Caudate nucleus (tissue), 63 donors: ENCODE measurements at places on chromosomes 13 and 19.
A peak's percentile ranks its signal among the peaks of the same experiment; 100 is the strongest.

DNA sequence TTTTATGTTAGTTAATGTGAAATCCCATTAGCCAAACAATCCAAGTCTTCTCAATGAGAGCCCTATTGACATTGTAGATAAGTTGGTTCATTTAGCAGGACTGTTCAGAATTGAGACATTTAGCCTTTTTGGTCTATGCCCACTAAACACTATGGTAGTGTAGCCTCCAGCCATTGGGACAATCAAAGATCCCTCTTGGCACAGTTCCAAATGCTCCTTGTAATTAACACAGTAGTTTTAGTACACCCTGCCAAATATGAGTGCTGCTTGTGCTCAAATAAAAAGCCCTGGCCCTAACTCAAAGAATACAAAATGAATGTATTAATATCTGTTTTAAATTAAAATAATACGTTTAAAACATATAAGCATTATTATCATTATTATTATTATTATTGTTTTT, 15.4 kb upstream of the FAM216B start:
- no peak for DNase-seq

DNA sequence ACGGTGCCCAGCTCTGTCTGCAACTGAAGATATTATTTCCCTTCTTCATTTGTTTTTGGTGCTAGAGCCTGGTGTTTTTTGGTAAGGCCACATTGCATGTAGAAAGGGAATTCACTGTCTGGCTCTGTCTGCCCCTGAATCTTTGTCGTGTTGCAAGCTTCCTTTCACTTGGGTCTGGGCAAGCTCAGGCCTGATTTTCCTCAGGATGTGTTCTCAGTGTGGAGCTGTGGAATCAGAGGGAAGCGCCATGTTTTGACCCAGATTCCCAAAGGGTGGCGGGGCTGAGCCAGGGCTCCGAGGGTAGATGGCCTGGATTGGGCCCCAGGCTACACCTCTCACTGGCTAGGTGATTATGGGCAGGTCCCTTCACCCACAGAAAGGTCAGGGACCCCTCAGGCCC, 8.6 kb downstream of the PRKCSH start:
- no peak for DNase-seq

- DNase-seq, result no peak
Measured at GRCh38 chr13:24323036-24323738, 13.8 kb downstream of the C1QTNF9 start.

DNA sequence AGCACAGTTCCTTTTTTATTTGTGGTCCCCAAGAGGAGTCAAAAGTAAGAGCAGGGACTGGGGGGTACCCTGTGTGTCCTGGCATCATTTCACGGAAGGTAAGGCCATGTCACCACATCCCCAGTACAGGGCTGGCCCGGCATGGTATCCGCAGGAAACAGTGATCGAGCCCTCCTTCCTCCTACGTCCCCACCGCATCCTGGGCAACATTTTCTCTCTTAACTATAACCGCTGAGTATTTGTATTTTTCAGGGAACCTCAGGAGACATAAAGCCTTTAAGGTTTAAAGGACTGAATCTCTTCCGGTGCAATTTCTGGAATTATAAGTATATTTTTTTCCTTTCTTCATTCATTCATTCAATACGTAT, 13.6 kb upstream of the LATS2 start:
- no peak for DNase-seq

- no peak for DNase-seq
Measured at GRCh38 chr19:12093777-12094176, 29.2 kb downstream of the ZNF844 start.

DNA sequence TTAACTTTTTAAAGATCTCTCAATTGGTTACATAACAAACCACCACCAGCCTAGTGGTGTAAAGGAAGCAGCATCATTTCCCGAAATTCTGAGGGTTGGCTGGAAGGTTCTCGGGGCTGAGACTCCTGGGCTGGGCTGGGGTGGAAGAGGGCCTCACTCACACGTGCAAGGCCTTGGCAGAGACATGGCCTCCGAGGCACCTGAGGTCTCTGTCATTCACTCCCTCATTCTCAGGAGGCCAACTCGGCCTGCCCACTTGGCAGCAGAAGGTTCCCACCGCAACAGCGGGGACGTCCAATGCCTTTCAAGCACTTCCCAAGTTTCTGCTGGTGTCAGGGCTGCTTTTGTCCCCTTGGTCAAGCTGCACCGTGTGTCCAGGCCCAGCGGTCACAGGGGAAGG, 18.6 kb upstream of the RASA3 start:
- no peak for DNase-seq

DNA sequence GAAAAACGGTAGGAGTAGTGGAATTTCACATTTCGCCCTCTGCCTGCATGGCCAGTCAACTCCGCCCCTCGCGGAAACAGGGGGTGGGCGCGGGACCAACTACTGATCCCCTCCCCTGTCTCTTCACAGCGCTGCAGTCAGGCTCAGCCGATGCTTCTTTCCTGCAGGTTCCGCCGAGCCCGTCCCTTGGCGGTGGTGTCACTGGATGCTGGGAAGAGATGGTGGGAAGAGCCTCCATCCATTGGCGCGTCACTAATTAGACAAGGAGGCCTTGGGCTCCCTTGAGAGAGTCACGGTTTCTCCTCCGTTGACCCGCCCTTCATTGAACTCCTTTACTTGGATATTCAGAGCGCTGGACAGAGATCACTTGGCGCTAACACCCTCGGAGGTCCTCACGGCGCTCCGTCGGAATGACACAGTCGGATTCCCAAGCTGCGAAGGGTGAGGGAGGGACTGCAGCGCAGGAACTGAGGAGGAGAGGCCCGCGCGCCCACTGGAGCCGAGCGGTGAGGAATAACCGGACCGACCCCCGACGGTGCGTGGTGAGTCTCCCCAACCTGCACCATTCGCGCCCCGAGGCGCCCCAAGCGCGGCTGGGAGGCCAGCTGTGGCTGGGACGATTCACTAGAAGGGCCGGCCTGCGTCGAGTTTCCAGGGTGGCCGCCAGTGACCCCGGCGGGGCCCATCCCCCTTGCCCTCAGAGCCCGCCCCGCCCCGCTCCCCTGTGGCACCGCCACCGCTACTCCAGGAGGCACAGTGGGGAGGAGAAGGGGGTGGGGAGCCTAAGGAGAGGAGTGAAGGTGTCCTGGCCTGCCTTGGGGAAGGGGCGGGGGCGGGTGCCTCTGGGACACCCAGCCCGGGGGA, 11.2 kb upstream of the CEACAM21 start:
- no peak for DNase-seq

DNA sequence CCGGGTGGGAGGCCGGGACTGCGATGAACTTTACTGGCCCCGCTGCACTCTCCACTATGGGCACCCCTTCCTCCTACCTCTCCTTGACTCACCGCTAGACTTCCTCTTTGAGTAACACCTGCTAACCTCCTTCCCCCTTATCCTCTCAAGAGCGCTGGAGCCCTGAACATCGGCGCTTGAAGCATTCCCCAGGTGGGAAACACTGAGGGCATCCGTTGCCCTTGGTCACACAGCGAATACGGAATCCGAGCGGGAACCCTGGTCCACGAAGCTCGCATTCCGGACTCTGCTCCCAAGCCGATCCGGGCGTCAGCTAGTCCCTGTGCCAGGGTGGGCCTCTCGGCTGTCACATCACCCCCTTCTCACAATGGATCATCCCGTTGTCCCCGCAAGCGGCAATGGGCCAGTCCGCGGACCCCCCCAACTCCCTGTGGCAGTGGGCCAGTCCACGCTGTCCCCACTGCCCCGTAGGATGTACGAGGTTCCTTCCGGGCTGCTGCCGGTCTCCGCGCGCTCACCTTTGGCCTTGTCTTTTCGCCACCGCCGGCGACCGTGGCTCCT, 4.2 kb downstream of the LIPE start:
- DNase-seq, result peak; percentile 57

DNA sequence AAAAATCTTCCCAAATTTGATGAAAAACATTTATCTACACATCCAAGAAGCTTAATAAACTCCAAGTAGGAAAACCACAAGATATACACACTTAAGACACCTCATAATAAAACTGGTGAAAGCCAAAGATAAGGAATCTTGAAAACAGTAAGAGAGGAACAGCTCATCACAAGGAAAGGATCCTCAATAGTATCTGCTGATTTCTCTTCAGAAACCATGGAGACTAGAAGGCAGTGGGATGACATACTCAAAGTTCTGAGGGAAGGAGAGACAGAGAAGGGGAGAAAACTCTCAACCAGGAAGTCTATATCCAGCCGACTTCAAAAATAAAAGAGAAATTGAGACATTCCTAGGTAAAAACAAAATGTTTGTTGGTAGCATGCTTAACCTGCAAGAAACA, 45.7 kb downstream of the LNX2 start:
- no peak for DNase-seq

GRCh38 chr19:3479177-3479833, 1.0 kb downstream of the SMIM24 start:
- DNase-seq, result no peak

GRCh38 chr19:8610041-8610935, at the start of gene ADAMTS10:
TSS of gene ADAMTS10 (minus strand) at chr19:8610715. CDS start at chr19:8605710, 5,005 bp downstream.
- DNase-seq, result no peak

DNA sequence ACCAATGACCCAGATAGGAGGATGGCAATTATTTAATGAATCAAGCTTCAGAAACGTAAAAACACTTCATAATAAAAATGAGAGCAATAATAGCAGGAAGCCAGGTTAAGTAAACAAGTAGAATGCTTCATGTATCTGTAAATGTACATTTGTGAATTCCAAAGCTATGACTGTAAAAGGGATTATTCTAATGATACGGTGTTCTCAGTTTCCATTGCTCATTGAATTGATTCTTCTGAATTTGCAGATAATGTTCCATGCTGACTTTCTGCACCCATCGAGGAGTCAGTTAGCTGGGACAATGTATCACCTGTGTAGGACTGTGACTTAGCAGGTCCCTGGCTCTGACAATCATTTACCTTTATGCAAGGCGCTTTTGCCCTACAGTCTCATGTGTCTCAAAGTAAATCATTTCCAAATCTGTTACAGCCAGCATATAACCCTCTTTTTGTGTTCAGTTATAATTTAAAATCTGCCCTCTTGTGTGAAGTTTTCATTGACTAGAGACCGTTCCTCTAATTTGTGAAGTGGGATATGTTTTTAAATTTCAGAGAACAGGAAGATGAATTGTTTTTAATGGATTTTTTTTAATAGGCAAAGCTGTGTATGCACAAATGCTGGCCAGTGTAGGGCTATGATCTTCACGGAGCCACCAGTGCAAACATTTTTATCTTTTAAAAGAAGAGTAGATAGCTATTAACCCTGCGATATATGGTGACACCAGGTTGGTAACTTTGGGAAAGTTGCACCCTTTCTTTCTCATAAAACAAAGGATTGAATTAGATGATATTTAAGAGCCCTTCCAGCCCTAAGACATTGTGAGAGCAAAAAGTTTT, 267.1 kb downstream of the KLF5 start:
- DNase-seq, result no peak

DNA sequence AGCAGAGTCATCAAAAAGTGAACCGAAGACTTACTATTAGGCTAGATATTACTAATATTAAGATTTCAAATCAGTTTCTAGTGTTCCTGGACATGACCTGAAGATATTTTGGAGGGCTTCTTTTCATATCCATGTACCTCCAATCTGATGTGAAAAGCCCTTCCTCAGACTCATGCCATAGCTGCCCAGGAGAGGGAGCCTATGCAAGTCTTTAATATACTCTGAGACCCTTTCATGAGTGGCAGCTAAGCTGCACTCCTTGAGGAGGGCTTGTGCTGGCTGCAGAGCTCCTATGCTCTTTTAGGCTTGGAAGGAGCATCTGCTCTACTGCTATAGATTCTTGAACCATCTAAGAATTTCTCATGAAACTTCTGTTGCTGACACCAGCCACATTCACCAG, 715.3 kb downstream of the OLFM4 start:
- DNase-seq, result no peak

DNA sequence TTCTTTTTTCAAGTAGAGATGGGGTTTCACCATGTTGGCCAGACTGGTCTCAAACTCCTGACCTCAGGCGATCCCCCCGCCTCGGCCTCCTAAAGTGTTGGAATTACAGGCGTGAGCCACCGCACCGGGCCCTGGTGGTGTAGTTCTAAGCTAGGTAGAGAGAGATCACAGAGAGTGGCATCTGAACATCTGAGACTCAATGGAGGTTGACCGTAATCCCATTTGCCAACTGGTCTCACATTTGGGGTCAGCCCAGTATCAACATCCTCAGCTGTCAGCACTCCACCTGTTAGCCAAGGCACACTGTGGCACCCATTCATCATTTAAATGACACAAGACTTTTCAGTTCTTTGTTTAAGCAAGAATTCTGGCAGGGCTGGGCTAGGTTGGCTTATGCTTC, 8.1 kb downstream of the SELENOW start:
- DNase-seq, result no peak

GRCh38 chr13:33678906-33679657, 138.9 kb upstream of the RFC3 start:
- DNase-seq, result peak; percentile 21

- DNase-seq, result no peak
Measured at GRCh38 chr13:41649659-41650058, 192.3 kb downstream of the RGCC start.

- no peak for DNase-seq
Measured at GRCh38 chr19:13942023-13942684, 3.9 kb upstream of the PODNL1 start.

- DNase-seq, result no peak
Measured at GRCh38 chr13:105231579-105231978, 1303.9 kb downstream of the EFNB2 start.

DNA sequence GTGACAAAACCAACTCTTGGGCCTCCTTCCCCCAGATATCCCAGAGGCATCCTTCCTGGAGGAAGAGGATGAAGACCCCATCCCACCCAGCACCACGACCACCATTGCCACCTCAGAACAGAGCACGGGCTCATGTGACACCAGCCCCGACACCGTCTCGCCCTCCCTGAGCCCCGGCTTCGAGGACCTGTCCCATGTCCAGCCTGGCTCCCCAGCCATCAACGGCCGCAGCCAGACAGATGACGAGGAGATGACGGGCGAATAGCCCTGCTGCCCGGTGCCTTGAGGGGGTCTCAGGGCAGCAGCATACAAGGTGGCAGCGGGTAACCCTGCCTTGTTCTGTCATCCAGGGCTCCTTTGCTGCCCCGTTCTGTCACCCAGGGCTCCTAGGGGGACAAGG, 3.3 kb upstream of the UBA52 start:
- no peak for DNase-seq
